Activated CD4-positive, alpha-beta T cell treated with anti-CD3 and anti-CD28 coated beads for 4 hours (primary cell): ENCODE measurements at places on chromosomes 1 and 21.

- DNase-seq = no peak
Observed at GRCh38 chr1:85573322-85573721, 7.2 kb upstream of the CCN1 start.

DNA sequence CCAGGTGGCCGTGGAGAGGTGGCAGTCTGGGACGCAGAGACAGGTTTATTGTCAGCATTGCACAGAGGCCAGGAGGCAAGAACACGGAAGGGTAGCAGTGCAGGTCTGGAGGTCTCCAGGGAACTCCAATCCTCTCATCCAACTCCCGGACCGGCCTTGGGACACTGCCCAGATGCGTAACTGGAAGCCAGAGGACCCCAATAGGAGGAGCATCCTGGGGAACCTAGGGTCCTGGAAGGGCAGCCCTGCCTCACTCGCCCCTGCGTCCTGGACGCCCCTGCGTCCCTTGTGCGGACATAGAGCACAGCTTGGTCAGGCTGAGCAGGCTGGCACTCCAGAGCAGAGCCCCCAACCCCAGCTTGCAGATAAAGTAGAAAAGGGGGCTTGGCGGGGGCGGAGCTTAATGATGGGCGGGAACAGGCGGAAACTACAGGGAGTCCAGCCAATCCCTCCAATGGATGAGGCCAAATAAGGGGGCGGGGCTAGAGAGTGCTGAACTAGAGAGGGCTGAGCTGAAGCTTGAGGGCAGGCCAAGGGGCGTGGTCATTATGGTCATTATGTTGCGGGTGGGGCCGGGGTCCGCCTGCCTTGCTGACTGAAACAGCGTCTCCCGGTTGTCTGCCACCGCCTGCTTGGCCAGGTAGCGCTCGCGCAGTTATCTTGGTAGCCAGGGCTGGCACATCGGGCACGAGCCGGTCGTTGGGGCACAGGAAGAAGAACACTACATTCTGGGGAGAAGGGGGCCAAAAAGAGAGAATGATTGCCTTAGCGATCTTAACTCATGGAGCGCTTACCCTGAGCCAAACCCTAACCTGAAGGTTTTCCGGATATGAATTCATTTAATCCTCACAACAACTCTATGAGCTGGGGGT lies 3.7 kb upstream of the ARHGEF19 start:
- peak; percentile 44 for DNase-seq

DNA sequence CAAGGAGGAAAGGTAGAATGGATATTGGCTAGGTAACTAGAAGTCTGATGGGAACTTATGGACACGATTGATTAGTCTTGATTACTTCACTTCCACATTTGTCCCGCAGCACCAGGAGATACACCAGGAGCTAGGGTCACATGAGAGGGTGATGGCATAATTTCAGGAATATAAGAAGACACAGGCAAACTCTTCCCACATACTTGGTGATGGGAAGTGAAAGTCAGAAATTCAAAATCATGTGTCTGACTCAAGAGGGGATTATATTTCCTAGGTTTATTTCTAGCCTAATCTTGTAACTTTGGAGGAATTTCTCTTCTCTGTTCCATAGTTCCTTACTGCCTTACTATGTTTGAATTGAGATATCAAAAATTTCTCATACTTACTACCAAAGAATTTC lies 185.0 kb downstream of the PBX1 start:
- DNase-seq = no peak

DNA sequence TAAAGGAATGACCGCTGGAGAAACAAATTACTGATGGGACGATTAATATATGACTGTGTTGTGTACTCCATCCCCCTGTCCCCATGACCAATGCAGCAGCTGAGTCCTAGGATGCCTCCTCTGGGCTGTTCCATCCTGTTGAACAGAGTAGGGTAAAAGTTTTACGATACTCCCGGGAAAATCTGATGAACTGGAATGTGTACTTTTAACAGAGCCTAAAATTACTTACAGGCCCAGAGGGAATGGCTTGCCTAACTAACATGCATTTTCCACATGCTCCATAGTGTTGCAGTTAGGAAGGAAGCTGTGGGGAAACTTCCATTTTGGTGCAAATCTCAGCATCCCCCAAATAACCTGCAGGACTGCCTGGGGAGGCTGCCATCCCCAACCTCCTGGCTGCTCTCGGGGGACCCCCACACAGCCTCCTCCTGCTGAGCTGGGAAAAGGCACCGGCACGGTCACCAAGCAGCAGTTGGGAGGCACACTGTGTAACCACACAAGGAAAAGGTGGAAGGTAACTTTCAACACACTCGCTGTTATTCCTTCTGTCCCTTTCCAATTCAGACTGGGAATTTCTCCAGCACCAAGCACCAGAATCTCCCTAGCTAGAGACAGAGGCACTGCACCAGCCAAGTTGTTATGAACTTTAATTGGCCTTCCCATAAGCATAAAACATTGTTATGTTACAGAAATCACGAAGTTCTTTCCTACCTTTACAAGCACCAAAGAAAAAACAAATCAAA lies 97.2 kb downstream of the BCAR3 start:
- no peak for DNase-seq

DNA sequence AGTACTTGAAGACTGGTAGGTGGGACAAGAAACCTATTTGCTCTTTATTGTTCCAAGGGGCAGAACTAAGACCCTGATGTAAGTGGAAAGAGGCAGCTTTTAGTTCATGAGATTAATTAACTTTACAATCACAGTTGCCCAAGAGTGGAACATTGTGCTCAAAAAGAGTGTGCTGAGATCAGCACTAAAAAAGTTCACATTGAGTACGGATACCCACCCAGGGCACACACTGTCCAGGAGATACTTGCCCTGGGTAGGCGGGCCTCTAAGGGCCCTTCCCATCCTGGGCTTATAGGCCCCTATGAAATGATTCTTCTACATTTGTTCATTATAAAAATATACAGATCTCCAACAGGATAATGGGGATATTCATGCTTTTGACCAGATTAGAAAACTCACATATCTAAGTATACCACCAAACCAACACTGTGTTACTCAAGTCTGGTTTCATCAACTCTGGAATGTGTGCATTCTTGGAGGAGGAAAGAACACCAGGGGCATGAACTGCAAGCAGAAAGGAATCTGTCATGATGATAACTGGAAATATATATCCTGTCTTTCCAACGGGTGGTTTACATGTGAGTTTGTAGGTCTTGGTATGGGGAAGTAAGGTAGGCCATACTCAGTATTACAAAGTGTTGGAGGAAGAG lies 626.2 kb downstream of the SMYD3 start:
- no peak for DNase-seq

DNA sequence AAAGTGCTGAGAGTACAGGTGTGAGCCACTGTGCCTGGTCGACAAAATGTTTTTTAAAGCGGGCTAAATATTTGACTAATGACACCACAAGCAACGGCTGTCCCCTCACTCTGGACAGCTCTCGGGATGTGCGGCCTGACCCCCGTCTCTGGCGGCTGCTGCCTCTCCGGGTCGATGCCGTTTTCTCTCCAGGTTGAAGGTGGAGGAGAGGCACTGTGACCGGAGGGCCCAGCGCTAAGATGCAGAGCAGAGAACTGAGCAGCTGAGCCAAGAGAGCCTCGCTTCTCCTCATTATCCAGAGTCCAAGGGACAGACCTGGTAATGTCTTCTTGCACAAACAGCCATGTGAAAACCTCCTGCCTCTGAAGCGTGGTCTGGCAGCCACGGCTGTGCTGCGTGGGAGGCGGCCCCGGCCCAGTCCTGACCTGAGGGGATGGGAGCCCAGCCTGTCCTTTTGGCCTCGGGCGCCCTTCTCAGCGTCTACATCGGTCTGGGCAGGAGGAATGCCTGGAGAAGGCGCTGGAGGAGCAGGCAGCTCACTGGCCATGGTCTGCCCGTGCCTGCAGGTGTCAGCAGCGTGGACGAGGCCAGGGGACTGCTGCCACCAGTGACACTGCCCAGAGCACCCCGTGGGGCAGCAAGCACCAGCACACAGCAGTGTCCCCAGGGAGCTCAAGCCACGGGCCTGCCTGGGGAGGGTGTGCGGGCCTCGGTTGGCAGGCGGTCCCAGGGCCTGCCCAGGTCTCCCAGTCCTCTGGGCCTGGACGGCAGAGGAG lies 10.3 kb downstream of the MORN1 start:
- no peak for DNase-seq

DNA sequence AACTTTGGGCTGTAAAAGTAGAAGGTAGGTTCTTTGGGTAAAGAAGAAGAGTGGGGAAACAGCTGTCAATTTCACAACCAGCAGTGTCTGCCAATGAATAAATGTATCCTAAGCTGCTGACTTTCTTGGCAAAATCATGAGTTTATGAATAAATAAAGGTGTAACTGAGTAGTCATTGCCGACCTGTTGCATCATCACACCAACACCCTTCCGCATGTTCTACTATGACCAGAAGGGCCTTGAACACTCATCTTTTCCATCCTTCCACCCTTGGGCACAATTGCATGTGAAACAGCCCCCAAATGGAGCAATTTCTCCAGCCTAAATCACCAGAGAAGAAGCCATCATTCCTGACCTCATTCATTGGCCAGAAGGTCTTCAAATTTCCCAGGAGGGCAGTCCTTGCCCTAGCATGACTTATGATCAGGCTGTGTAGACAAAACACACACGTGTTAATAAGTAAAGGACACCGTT lies 31.2 kb upstream of the QSOX1 start:
- no peak for DNase-seq

DNA sequence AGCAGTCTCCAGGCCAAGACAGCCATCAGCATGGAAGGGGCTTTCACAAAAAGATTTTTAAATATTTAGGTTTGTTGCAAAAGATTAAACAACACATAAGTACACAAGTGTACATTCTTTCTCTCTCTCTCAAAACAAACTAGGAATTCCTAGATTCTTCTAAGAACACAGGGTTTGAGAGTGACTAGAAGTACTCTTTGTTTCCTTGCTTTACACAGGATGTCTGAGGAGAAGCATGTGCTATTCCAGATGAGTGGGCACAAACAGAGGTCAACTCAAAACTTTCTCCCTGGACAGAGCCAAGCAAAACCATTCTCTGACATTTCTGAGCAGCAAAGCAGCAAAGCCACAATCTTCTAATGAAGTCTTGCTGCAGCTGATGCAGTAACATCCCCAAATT lies 210.6 kb upstream of the HOOK1 start:
- no peak for DNase-seq

GRCh38 chr1:36207339-36207738 lies 16.9 kb upstream of the THRAP3 start:
- no peak for DNase-seq

- DNase-seq = no peak
Observed at GRCh38 chr1:117985973-117986372, 56.4 kb downstream of the WDR3 start.

DNA sequence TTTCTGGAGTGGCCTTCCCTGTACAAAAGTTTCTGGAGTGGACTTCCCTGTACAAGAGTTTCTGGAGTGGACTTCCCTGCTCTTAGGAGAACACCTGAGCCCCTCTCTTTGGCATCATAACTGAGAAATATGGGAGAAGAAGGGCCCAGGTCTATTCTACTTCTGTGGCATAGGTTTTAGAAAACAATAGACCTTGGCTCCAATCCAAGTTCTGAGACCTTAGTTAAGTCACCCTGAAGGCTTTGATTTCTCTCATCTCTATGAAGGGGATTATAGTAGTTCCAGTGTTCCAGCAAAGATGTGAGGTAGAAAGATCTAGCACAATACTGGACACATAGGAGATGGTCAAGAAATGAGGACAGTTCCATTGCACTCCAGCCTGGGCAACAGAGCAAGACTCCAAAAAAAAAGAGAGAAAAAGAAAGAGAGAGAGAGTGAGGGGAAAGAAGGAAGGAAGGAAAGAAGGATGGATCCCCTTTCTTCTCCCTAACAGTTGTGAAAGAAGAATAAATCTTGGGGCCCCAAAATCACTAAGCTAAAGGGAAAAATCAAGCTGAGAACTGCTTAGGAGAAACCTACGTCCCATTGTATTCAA lies 13.3 kb upstream of the EIF4G3 start:
- DNase-seq = no peak

DNA sequence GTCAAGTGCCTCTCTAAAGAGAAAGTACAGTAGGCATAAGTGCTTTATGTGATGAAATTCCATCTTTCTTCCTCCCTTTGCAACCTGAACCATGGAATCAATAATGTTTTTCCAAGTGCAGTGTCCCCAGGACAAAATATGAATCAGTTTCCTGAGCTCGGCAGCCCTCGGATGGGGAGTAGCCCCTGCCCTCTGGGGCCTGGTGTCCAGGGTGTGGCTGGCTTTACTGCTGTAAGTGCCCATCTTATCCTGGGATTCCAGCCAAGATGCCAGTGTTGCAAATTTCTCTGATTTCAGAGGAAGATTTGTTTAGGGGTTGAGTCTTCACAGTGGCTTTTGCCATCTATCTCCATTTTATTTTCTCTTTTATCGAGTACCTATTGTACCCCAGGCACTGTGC lies 40.5 kb upstream of the SRP9 start:
- DNase-seq = no peak

GRCh38 chr1:207919523-207920170 lies 8.7 kb upstream of the CD34 start:
- no peak for DNase-seq

DNA sequence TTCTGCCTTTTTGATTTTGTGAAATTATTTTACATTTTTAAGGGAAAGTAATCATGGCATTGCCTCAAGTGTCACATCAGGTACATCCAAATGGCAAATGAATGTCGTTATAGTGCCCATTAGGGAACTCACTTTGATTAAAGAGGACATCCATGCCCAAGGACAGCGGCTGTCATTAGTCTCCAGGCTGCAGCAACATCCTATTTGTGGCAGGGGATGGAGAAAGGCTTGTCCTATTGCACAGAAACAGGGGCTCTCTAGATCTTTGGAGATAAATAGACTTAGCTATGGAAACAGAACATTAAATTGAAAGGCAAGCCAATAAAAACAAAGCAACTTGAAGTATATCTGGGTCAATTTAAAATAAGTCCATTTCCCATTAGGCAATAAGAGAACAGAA lies 439.3 kb downstream of the NEGR1 start:
- no peak for DNase-seq

- DNase-seq = no peak
Observed at GRCh38 chr21:45129189-45129923, 55.0 kb downstream of the ADARB1 start.

GRCh38 chr1:226827458-226827857 lies 43.0 kb upstream of the PSEN2 start:
- DNase-seq = no peak

- DNase-seq = no peak
Observed at GRCh38 chr1:14716474-14716873, 118.0 kb downstream of the KAZN start.
